ENCODE measurements at places on chromosomes 2 and 18. TPM values are rescaled to one million over a fixed set of nuclear protein-coding genes. Genes with fewer than 3 reads are reported as not detected.

DNA sequence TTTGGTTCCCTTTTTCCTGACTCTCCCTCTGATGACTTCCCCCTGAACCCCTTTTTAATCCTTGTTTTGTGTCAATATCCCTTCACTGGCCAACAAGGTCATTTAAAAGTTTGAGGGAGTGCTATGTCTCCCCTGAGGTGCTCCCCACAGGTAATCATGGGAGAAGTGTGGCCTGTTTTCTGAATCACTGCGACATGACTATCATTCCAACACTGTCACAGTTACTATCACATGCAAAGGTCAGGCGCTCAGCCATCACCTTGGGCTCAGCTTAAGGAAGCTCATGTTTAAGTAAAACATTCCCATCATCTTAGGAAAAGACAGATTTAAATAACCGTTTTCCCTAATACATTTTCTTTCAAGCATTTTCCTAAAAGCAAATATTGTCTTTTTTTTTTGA lies 20.9 kb upstream of the ACAA2 start:
- no peak for DNase-seq

DNA sequence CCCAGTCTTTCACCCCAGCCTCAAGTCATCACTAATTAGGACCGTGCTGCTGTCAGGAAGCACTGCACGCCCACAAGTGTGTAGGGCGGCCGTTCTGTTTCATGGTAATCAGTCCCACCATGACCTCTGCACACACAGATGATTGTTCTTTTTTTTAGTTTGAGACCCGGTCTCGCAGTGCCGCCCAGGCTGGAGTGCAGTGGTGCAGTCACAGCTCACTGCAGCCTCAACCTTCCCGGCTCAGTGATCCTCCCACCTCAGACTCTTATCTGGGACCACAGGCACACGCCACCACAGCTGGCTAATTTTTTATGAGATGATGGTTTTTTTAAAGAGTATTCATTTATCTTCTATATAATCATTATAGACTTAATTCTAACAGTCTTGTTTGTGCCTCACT lies 1.8 kb upstream of the IAH1 start:
- no peak for DNase-seq

DNA sequence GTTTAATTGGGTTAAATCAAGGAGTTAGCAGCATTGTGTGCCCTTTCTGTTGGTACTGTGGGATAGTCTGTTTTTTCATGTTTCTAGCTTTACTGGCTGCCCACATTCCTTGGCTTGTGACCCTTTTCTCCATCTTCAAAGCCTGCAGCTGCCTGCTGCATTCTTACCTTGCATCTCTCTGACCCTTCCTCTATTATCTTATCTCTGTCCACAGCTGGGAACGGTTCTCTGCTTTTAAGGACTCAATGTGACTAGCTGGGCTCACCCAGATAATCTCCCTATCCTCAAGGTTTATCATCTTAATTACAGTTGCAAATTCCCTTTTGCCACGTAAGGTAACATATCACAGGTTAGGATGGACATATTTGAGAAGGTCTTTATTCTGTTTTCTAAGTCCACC lies 199.7 kb downstream of the KCNS3 start:
- no peak for DNase-seq

- DNase-seq: no peak
Observed at GRCh38 chr2:29192526-29192925, 77.3 kb downstream of the CLIP4 start.

DNA sequence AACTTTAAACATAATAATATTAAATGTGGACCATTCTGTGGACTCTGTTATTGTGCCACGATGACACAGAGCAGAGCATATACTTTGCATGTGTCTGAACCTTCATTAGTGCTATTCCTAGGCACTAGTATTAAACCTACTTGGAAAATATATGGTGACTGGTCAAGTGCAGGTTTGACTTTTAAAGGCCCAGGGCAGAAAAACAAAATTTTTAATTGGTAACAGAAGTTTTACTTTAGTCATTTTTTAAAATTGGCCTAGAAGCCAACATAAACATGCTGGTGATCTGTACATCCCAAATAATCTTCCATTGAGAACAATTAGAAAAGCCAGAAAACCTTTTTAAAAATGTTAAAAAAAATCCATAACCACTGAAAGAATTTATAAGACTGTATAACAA lies 16.6 kb downstream of the LDAH start:
- DNase-seq: no peak

DNA sequence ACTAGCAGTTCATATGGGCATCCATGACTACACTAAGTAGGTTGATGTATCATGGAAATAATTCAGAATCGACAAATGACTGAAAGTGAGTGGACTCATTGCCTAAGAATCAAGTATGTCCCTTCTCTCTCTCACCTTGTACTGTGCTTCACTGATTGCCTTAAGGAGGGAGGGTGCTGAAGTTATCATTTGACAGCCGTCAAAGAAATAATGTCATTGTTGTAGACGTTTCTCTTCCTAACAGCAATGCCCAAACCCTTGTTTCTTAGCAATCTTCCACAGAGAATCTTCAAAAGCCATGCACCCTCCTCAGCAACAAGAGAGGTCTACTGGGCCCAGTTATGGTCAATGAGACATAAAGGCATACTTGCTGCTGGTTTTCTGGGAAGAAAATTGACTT lies 785.0 kb downstream of the SUCLG1 start:
- DNase-seq: no peak

GRCh38 chr2:182625814-182626213 lies 90.2 kb upstream of the DNAJC10 start:
- DNase-seq: no peak

- peak; percentile 20 for DNase-seq
Observed at GRCh38 chr2:241703032-241703604, 1.3 kb downstream of the ING5 start.

- DNase-seq: no peak
Observed at GRCh38 chr2:15412779-15413178, 148.4 kb downstream of the NBAS start.

DNA sequence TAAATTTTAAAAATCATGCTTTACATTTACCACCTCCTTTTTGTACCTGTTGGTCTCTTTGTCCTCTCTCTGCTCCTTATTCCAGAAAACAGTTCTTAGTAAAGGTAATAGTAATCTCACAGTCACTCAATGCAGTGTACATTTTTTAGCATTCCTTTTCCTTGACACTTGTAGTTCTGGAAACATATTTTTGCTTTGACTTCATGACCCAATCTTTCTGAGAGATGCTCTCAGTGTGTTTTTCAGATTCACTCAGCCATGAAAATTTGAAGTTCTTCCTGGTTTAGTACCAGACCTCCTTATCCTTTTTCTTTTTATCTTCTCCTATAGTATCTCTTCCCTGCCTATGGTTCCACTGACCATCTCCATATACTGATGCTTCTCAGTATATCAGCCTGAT lies 747.5 kb upstream of the ZEB2 start:
- DNase-seq: no peak

GRCh38 chr2:199452260-199452990 lies 5.3 kb downstream of the SATB2 start:
- DNase-seq: no peak

GRCh38 chr2:85772019-85772745 lies 18.4 kb downstream of the ATOH8 start:
- peak; percentile 100 for DNase-seq

DNA sequence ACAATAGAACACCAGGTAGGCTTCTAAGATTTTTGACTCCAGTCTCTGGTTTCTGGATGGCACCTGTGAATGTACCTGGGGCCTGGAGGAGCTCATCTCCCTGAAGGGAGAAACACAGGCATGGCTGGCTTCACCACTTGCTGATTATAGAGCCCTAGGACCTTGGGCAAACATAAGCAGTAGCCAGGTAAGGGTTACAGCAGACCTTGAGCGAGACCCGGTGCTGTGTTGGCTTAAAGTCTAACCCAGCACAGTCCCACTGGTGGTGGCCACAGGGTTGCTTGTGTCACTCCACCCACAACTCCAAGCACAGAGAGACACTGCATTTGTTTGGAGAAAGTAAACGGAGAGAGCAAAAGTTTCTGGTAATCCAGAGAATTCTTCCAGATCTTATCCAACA lies 104.7 kb upstream of the SPOPL start:
- no peak for DNase-seq

- no peak for DNase-seq
Observed at GRCh38 chr2:10257036-10257435, 45.7 kb upstream of the HPCAL1 start.

DNA sequence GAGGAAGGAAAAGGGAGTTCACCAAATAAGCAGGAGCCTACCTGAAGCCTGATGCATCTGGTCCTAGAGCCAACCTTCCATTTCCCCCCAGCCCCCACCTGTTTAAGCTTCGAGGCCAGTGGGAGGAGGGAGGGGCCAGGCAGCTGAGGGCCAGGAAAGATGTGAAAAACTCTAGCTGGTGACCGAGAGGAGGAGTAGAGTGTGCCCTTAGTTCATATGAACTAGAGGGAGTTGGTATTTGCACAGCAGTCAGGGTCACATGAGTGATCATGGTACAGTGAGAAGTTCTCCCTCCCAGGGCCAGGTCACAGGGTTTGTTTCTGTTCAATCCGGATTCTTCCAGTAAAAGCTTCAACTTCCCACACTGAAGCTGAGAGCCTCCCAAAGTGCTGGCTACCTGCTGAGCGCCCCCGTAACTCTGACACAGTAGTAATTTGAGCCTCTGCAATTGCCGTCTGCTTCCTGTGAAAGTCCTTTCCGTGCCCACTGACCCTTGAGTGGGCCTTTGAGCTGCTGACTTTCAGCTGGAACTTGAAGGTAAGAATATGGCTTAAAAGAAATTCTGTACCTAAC lies at the start of gene SULT1C2:
Gene SULT1C2 (plus strand): TSS at position 362 of the 573 bp plus-strand sequence. CDS start 4,773 bp downstream, outside the sequence.
- DNase-seq: no peak

- DNase-seq: peak; percentile 21
Observed at GRCh38 chr2:190578158-190579057, 43.9 kb upstream of the NEMP2 start.

- DNase-seq: no peak
Observed at GRCh38 chr18:61064911-61065310, 268.3 kb upstream of the CDH20 start.

GRCh38 chr2:96083989-96084857 lies 32.1 kb downstream of the ADRA2B start:
- no peak for DNase-seq

DNA sequence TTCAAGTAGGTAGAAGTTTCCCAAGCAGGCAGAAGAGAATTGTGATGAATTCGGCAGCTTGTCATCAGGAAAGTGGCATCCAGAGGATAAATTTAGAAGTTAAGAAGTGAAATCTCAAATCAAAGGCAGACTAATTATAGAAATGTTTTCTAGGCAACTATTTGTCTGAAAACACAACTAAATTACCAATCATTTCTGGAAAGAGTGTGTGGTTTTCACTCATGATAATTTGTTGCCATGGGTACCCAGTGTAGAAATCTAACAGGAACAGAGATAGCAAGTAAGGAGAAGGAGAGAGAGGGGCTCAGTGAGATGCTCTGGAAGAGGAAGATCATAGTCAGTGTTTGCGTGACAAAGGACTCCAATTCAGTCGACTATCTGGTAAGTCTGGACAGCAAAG lies 208.1 kb downstream of the NCKAP5 start:
- DNase-seq: no peak

GRCh38 chr2:73821227-73821626 lies 7.5 kb upstream of the STAMBP start:
- DNase-seq: no peak

GRCh38 chr2:96773922-96774321 lies 13.2 kb downstream of the CNNM4 start:
- DNase-seq: no peak

DNA sequence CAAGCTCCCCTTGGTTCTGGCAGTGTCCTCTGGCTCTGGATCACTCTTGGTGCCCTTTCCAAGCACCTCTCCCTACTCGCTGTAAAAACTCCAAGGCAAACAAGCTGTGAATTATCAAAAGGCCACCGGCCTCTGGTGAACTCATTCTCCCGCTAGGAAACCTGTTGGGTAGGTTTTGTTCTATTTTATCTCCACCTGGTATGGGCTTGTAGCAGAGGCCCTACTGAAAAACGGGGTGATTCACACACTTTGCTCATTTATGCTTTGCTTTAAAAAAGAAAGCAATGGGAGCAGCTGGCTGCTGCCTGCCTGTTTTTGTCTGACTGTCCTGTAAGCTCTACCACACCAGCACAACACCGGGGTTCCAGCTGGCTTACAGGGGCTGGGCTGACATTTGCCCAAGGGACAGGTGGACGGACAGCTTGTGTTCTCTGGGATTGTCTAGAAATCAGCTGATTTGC lies 56.8 kb downstream of the SH3BP4 start:
- no peak for DNase-seq

DNA sequence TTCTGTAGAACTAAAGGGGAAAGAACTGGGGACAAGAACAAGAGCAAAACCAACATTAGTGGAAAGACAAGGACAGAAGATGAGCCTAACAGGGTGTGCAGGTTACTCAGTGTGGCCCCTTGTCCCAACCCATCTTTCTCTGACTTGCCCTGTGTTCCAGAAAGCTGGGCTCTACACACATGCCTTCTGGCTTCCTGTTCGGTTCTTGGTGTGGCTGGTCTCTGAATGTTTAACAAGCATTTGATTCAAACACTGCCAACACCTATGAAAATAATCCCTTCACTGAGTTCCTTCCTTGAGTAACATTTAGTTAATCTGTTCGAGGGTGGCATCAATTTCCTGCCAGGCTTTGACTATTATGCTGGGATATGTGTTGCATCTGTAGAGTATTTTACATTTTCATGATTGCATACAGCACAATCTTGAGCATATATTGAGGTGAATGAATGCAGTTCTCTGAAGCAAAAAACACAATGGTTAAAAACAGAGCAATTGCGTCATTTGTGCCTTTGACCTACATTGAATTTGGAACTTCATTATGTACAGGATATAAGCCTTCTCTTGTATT lies 83.3 kb downstream of the MBD2 start:
- DNase-seq: no peak

- DNase-seq: no peak
Observed at GRCh38 chr2:65819963-65820362, 387.6 kb upstream of the SPRED2 start.

- DNase-seq: no peak
Observed at GRCh38 chr18:77073336-77074093, 59.1 kb downstream of the MBP start.

GRCh38 chr2:15471606-15472005 lies 89.5 kb downstream of the NBAS start:
- no peak for DNase-seq

- DNase-seq: no peak
Observed at GRCh38 chr2:220417503-220417902, 790.1 kb downstream of the SLC4A3 start.

- no peak for DNase-seq
Observed at GRCh38 chr18:56221195-56222065, 417.0 kb downstream of the TXNL1 start.

Gene SCN9A
- 6.2 TPM for polyA plus RNA-seq

Gene MAP3K2
- 18.6 TPM for polyA plus RNA-seq

Gene GPR35
- 0.62 TPM for polyA plus RNA-seq

Gene PSME4
- 41.9 TPM for polyA plus RNA-seq

Gene SDC1
- 29.6 TPM for polyA plus RNA-seq

Gene SERPINB3
- not detected for polyA plus RNA-seq

Gene GCG
- 37.7 TPM for polyA plus RNA-seq

Gene AAK1
- 18.3 TPM for polyA plus RNA-seq

Gene BOLL
- 2.2 TPM for polyA plus RNA-seq

Gene UBR3
- 42.6 TPM for polyA plus RNA-seq

Gene SALL3
- not detected for polyA plus RNA-seq

Gene GNLY
- 1.1 TPM for polyA plus RNA-seq

Gene LYPD1
- 6.9 TPM for polyA plus RNA-seq

Gene POTEC
- not detected for polyA plus RNA-seq
